ENCODE measurements at places on chromosomes 5 and 9. TPM values are rescaled to one million over a fixed set of nuclear protein-coding genes. Genes with fewer than 3 reads are reported as not detected.
A peak's percentile ranks its signal among the peaks of the same experiment; 100 is the strongest.

The NUTM2G gene
- not detected for total RNA-seq

- H3K27me3 ChIP-seq: no peaks in the 10 kb centered on the region
- H3K27ac ChIP-seq: no peak overlapping the region
- DNase-seq: no peak
- H3K4me3 ChIP-seq: no peak overlapping the region
- no peaks in the 10 kb centered on the region for H3K36me3 ChIP-seq
These were observed 35.4 kb upstream of the TGFBI start for GRCh38 chr5:135993335-135993879.

- H3K36me3 ChIP-seq: no peaks in the 10 kb centered on the region
- no peaks in the 10 kb centered on the region for H3K27me3 ChIP-seq
- H3K4me3 ChIP-seq: no peak overlapping the region
- DNase-seq: no peak
- no peak overlapping the region for H3K27ac ChIP-seq
These were observed 196.3 kb downstream of the ZNF462 start for GRCh38 chr9:107059220-107059619.

The FAM151B gene
- 4.4 TPM for total RNA-seq

GRCh38 chr5:131488463-131488862 lies 146.6 kb downstream of the RAPGEF6 start:
- no peak overlapping the region for H3K27ac ChIP-seq
- no peak overlapping the region for H3K4me3 ChIP-seq
- H3K27me3 ChIP-seq: no peaks in the 10 kb centered on the region
- DNase-seq: no peak

DNA sequence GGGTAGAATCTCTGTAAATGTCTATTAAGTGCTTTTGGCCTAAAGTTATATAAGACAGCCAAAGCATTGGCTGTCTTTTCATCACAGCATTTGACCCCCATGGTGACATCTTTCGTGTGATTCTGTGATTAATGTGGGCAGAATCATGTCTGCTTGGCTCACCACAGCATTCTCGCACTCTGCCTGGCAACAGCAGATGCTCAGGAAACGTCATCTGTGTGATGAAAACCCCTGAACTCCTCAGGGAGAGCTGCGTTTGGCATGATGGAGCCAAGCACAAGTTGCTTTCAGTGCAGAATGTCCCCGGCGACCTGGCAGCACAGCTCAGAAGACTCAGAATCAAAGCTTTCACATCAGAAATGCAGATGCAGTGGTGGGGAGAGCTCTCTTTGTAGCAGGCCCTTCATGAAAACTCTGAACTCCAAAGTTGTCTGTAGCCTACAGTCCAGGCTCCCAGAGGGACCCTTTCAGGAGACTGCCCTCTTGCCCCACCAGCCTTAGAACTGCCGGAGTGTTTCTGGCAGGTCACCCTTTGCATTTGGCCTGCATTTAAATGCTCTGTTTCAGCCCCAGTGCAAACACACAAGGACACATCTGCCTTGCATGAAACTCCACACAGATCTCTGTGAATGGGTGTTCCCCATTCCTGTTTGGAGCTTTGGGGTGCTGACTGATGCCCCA lies 155.6 kb upstream of the PANK3 start:
- no peaks in the 10 kb centered on the region for H3K36me3 ChIP-seq
- H3K27ac ChIP-seq: peak overlapping the region; percentile 11
- peak; percentile 91 for DNase-seq
- no peaks in the 10 kb centered on the region for H3K27me3 ChIP-seq
- H3K4me1 ChIP-seq: peaks cover 5% of the 10 kb centered on the region

The CDC25C gene
- total RNA-seq: not detected

The KCNMB1 gene
- 63.3 TPM for total RNA-seq

DNA sequence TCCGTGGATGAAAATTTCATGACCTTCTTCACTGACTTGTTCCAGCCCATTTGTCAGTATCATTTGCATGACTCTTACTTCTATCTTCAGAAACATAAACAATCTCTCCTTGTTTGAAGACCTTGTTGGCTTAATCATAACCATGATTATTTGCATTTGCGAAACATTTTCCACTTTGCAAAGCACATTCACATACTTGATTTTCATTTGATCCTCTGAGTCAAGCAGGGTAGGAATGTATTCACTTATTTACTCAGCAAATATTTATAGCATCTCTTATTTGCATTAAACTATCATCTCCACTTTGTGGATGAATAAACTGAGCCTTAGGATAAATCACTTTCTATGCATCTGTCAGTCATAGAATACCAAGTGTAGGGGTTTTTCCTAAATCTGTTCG lies 343.0 kb upstream of the SGCD start:
- H3K27me3 ChIP-seq: no peaks in the 10 kb centered on the region
- DNase-seq: no peak
- H3K4me3 ChIP-seq: no peak overlapping the region
- H3K4me1 ChIP-seq: peaks cover 6% of the 10 kb centered on the region

The LHX3 gene
- not detected for total RNA-seq

- no peak overlapping the region for H3K4me3 ChIP-seq
- no peaks in the 10 kb centered on the region for H3K36me3 ChIP-seq
- no peaks in the 10 kb centered on the region for H3K4me1 ChIP-seq
- H3K27me3 ChIP-seq: no peaks in the 10 kb centered on the region
- DNase-seq: no peak
These were observed 71.9 kb upstream of the SPATA31E1 start for GRCh38 chr9:87810679-87811178.

- no peak for DNase-seq
- H3K4me1 ChIP-seq: no peaks in the 10 kb centered on the region
- H3K36me3 ChIP-seq: peaks cover 15% of the 10 kb centered on the region
- H3K4me3 ChIP-seq: no peak overlapping the region
- no peaks in the 10 kb centered on the region for H3K27me3 ChIP-seq
These were observed 10.1 kb downstream of the RBM22 start for GRCh38 chr5:150690760-150691159.

The ARRDC3 gene
- 72.2 TPM for total RNA-seq
